AG08395 (cell line): ENCODE measurements at places on chromosomes 1 and 21.
A peak's percentile ranks its signal among the peaks of the same experiment; 100 is the strongest.

DNA sequence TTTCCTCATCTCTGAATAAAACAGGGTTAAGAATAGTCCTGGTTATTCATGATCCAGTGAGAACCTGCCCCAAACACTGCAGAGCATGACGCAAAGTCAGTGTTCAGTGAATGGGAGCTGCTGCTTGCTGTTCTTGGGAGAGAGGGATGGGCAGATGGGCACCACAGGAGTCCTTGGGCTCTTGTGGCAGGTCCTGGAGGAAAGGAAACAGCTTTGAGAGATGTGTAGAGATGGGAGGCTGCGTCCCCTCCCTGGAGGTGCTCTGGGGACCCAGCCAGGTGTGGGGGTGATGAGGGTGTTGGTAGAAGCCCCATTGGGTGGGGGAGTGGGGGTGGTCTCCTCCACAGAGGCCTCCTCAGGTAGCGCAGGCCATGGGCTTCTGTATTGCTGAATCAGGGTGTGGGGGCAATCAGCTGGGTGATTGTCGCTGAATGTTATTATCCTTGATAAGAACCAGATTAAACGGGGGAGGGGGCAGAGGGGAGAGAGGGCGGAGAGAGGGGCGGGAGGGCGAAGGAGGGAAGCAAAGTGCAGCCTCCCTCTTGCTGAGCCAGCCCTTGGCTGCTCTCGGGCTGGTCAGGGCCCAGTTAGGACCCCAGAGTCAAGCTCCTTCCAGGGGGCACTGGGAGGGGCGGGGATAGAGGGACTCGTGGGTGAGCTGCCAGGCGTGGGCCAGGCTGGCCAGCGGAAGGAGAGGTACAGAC is 22.9 kb upstream of the CASZ1 start:
- no peak for DNase-seq

- no peak for DNase-seq
Measured at GRCh38 chr1:203325026-203325417, 19.7 kb downstream of the BTG2 start.

DNA sequence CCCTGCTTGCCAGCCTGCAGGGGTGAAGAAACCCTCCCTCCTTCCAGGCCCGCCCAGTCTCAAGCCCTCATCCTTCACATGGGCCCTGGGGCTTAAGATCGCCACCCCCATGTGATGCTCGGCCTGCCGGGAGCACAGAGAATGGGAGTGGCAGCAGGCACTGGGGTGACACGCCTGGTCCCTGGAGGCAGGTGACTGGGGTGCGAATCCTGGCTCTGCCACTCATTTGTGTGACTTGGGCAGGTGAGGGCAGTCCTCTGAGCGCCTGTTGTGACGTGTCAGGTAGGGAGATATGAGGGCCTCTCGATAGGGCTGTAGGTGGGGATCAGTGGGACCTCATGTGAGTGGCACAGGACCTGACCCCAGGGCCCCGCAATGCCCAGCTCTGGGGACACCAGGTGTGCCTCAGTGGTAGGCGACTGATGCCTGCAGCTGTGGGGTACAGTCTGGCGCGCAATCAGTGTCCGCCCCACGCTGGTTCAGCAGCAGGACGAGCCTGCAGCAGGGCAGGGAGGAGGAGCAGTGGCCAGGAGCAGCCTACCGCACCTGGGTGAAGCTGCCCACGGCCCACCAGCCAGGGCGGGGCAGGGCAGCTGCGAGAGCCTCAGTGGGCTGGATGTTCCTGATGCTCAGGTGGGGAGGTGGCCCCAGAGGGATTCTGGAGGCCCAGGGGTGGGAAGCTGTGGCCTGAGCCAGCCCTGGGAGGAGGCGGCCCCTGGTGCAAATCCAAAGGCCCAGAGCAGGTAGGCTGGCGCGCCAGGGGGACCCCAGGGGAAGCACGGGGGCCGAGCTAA is 6.2 kb downstream of the SH2D5 start:
- no peak for DNase-seq

GRCh38 chr1:34713443-34713842 is 41.4 kb upstream of the GJB5 start:
- no peak for DNase-seq

DNA sequence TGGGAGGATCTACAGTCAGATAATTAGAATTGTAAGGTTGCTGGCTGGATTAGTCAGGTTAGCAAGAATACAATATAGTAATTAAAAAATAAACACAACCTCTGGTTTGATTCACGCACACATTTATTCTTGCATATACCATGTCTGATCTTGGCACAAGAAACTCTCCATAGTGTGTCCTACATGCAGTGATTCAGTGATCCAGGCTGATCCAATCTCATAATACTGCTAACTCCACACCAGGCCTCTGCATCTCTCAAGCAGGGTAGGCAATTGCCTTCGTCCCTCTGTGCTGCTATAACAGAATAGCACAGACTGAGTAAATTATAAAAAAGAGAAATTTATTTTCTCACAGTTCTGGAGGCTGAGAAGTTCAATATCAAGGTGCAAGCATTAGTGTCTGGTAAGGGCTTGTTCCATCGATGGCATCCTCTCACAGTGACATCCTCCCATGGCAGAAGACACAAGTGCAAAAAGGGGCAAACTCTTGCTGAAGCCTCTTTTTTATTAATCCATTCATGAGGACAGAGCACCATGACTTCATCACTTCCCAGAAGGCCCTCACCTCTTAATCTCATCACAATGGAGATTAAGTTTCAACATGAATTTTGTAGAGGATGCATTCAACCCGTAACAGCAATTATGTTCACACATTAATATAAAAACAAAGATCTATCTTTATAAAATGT is 741.0 kb upstream of the NCAM2 start:
- no peak for DNase-seq

GRCh38 chr1:209823143-209824041 is 4.4 kb upstream of the UTP25 start:
- peak; percentile 60 for DNase-seq
